ENCODE measurements at places on chromosomes 11 and 22.

- DNase-seq, result no peak
Measured at GRCh38 chr22:21943571-21944448, 8.8 kb downstream of the PPM1F start.

DNA sequence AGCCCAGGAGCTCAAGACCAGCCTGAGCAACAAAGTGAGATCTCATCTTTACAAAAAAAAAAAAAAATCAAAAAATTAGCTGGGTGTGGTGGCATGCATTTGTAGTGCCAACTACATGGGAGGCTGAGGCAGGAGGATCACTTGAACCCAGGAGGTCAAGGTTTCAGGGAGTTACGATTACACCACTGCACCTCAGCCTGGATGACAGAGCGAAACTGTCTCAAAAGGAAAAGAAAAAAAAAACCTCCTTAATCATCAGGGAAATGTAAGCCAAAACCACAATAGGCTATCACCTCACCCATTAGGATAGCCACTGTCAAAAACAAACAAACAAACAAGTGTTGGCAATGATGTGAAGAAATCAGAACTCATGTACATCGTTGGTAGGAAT, 13.4 kb downstream of the DGCR2 start:
- no peak for DNase-seq

GRCh38 chr11:40228662-40229061, 1230.8 kb downstream of the LRRC4C start:
- no peak for DNase-seq

GRCh38 chr11:66363187-66363601, 8.4 kb downstream of the SLC29A2 start:
- DNase-seq, result no peak
